ENCODE measurements at places on chromosomes 12 and 14.
A peak's percentile ranks its signal among the peaks of the same experiment; 100 is the strongest.

DNA sequence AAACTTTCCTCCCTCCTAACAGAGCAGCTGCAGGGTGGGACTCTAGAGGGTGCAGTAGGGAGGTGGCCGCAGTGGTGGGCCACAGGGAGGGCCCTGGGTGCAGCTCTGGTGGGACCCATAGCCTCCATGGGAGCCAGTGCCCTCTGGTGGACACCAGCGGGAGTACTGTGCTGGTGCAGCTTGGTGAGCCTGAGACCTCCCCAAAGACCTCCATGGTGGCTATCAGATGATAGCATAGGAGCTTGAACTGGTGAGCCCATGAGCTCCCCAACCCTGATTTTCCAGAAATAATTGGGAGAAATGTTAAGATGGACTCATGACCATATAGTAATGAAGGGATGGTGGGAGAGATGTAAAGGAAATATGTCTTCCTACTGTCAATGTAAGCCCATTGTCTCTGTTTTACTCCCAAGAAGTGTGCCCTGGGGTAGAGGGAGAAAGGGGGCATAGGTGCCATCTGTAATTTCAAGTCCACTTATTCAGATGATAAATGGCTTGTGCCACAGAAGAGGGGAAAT lies 98.7 kb downstream of the GAS2L3 start:
- no peaks in the 10 kb centered on the region for H3K27me3 ChIP-seq
- H3K36me3 ChIP-seq = no peaks in the 10 kb centered on the region
- no peak overlapping the region for H3K27ac ChIP-seq
- H3K4me1 ChIP-seq = no peaks in the 10 kb centered on the region
- H3K4me3 ChIP-seq = no peak overlapping the region
- no peak for DNase-seq

DNA sequence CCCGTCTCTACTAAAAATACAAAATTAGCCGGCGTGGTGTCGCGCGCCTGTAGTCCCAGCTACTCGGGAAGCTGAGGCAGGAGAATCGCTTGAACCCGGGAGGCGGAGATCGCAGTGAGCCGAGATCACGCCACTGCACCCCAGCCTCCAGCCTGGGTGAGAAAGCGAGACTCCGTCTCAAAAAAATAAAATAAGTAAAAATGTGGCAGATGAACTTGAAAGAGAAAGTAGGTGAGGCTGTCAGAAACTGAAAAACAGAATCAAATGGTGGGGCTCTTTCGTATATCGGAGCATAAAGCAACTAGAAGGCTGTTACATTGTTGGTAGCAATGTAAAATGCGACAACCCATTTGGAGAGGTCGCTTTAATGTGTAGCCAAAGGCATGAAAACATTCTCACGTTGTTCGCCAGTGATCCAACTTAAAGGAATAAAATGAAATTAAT lies 767 bp upstream of the CCNT1 start:
- H3K4me3 ChIP-seq = peak overlapping the region; percentile 41
- peak overlapping the region; percentile 63 for H3K27ac ChIP-seq
- no peak for DNase-seq
- H3K36me3 ChIP-seq = peaks cover 11% of the 10 kb centered on the region
- H3K27me3 ChIP-seq = no peaks in the 10 kb centered on the region
- H3K4me1 ChIP-seq = peaks cover 14% of the 10 kb centered on the region

GRCh38 chr12:53775478-53776145 lies 23.8 kb upstream of the CISTR start:
- no peak overlapping the region for H3K4me3 ChIP-seq
- H3K27ac ChIP-seq = no peak overlapping the region
- DNase-seq = no peak
- H3K27me3 ChIP-seq = no peaks in the 10 kb centered on the region
- H3K4me1 ChIP-seq = no peaks in the 10 kb centered on the region
- H3K36me3 ChIP-seq = no peaks in the 10 kb centered on the region

DNA sequence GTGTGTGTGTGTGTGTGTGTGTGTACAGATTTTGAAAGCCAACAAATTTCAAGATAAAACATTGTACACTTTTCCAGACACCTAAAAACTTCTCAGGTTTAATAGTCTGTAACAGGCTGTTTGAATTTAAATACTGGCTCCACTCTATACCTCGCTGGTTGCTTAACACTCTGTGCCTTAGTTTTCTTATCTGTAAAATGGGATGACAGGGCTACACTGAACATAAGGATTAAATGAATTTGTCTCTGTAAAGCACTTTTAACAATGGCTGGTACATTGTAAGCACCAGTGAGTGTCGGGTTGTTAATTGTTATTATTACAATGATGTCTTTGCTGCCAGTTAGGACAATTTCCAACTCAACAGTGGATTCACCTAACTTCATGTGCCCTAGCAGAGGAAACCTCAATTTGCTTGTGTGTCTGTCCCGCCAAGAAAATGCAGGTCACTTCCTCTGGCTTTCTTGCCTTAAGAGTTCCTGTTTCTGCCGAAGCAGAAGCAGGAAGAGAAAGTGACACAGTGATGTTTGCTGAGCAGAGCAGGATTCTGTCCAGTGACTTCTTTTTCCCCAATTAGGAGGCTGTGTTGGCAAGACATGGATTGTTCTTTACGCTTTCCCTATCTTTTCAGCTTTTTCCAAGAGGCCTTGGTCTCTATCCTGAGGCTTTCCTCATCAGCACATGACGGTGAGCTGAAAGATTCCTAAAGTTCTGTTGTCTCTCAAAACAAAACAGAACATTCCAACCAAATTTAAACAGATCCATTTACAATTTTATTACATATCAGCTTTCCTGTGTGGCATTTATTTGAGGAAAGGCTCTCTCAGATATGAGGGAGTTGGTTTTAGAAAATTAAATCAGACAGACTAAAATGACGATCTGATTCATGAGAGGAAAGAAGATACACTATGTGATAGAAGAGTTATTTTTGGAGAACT lies 154.1 kb upstream of the ATP2B1 start:
- H3K27ac ChIP-seq = peak overlapping the region; percentile 90
- peaks cover 37% of the 10 kb centered on the region for H3K4me1 ChIP-seq
- H3K36me3 ChIP-seq = no peaks in the 10 kb centered on the region
- H3K4me3 ChIP-seq = peak overlapping the region; percentile 30
- H3K27me3 ChIP-seq = no peaks in the 10 kb centered on the region
- DNase-seq = peak; percentile 30

DNA sequence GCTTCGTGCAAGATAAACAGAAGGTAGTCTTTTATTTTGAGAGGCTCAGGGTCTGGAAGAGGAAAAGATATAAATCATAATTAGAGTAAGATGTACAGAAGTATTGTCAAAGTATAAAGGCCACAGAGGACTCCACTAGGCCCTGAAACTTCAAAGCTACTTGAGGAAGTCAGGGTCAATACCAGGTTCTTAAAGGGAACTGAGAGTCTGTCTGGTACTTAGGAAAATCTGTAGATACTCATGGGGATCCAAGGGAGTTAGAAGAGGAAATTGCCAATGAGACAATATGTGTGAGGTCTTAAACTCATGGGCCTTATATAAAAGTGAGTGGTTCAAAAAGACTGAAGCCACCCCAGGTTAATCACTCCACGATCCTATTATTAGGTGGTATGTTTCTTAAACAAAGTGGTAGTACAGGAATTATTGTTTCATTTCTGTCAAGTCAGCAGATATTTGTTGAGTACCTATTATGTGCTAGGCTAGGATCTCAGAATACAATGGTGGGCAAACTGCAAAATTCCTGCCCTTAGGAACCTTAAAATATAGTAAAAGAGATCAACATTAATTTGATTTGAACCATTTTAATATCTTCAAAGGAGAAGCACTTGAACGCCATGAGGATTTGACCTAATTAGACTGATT lies 314.6 kb downstream of the ADAMTS20 start:
- no peaks in the 10 kb centered on the region for H3K4me1 ChIP-seq
- H3K36me3 ChIP-seq = no peaks in the 10 kb centered on the region
- no peak overlapping the region for H3K27ac ChIP-seq
- no peaks in the 10 kb centered on the region for H3K27me3 ChIP-seq
- no peak for DNase-seq

DNA sequence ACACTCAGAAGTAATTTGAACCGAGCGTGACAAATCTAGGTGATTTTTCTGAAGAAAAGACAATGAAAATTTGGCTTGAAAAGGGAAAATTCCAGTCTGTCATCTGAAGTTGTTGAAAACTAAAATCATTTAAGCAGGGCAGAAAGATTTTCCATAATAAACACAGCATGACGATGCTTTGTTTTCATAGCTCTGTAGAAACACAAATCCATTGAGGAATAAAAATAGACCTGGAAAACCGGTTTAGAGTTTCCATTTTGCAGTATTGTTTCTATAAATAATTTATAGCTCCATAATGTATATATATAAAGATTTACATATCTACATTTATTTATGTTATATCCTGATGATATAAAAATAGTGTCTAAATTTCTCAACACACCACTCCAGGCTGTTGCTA lies 1918.5 kb upstream of the FLRT2 start:
- no peaks in the 10 kb centered on the region for H3K27me3 ChIP-seq
- H3K4me3 ChIP-seq = no peak overlapping the region
- no peaks in the 10 kb centered on the region for H3K36me3 ChIP-seq
- DNase-seq = no peak

- no peak for DNase-seq
- H3K27me3 ChIP-seq = no peaks in the 10 kb centered on the region
- H3K36me3 ChIP-seq = peaks cover 20% of the 10 kb centered on the region
- no peak overlapping the region for H3K27ac ChIP-seq
- H3K4me3 ChIP-seq = no peak overlapping the region
- no peaks in the 10 kb centered on the region for H3K4me1 ChIP-seq
Measured at GRCh38 chr12:106841510-106842302, 67.2 kb downstream of the RIC8B start.

GRCh38 chr14:98404811-98405210 lies 867.2 kb downstream of the BCL11B start:
- H3K27ac ChIP-seq = no peak overlapping the region
- H3K4me3 ChIP-seq = no peak overlapping the region

- H3K4me3 ChIP-seq = no peak overlapping the region
- DNase-seq = no peak
- no peak overlapping the region for H3K27ac ChIP-seq
- no peaks in the 10 kb centered on the region for H3K27me3 ChIP-seq
Measured at GRCh38 chr12:97323154-97323553, 139.4 kb upstream of the RMST start.

GRCh38 chr14:54548491-54548890 lies 18.4 kb upstream of the SAMD4A start:
- no peak overlapping the region for H3K27ac ChIP-seq
- no peaks in the 10 kb centered on the region for H3K4me1 ChIP-seq
- H3K4me3 ChIP-seq = no peak overlapping the region
- H3K36me3 ChIP-seq = no peaks in the 10 kb centered on the region
- no peak for DNase-seq
- no peaks in the 10 kb centered on the region for H3K27me3 ChIP-seq

DNA sequence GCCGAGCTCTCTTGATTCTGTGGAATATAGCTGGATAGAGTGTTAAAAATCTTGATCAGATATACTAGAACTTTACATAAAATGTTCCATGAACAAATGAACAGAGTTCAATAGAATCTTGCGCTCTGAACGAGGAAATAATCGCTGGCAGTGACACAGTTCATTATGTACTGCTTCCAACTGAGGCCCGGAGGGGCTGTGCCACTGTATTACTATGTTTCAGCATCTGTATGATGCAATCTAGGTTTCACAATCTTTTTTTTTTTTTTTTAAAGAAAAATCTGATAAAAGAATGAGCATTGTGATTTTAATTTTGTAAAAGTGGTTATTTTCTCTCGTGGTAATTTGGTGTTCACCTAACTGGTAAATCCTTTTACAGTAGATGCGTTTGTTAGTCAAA lies 77.2 kb downstream of the FERMT2 start:
- DNase-seq = no peak
- no peaks in the 10 kb centered on the region for H3K4me1 ChIP-seq
- H3K4me3 ChIP-seq = no peak overlapping the region
- no peak overlapping the region for H3K27ac ChIP-seq
- H3K27me3 ChIP-seq = no peaks in the 10 kb centered on the region
- H3K36me3 ChIP-seq = no peaks in the 10 kb centered on the region

- no peak overlapping the region for H3K4me3 ChIP-seq
- H3K27ac ChIP-seq = no peak overlapping the region
- no peaks in the 10 kb centered on the region for H3K4me1 ChIP-seq
- H3K36me3 ChIP-seq = no peaks in the 10 kb centered on the region
- DNase-seq = no peak
- H3K27me3 ChIP-seq = no peaks in the 10 kb centered on the region
Measured at GRCh38 chr12:13318231-13319015, 121.9 kb downstream of the EMP1 start.

- H3K27me3 ChIP-seq = no peaks in the 10 kb centered on the region
- H3K36me3 ChIP-seq = no peaks in the 10 kb centered on the region
- no peaks in the 10 kb centered on the region for H3K4me1 ChIP-seq
- H3K27ac ChIP-seq = no peak overlapping the region
Measured at GRCh38 chr12:49880756-49881414, 22.8 kb downstream of the FAIM2 start.

- no peak overlapping the region for H3K27ac ChIP-seq
- H3K4me3 ChIP-seq = no peak overlapping the region
- no peaks in the 10 kb centered on the region for H3K27me3 ChIP-seq
Measured at GRCh38 chr12:127667131-127667685, 599.8 kb upstream of the TMEM132C start.

- H3K4me1 ChIP-seq = no peaks in the 10 kb centered on the region
- H3K36me3 ChIP-seq = peaks cover 14% of the 10 kb centered on the region
- H3K27me3 ChIP-seq = no peaks in the 10 kb centered on the region
Measured at GRCh38 chr14:24094841-24095270, 745 bp downstream of the PCK2 start.

DNA sequence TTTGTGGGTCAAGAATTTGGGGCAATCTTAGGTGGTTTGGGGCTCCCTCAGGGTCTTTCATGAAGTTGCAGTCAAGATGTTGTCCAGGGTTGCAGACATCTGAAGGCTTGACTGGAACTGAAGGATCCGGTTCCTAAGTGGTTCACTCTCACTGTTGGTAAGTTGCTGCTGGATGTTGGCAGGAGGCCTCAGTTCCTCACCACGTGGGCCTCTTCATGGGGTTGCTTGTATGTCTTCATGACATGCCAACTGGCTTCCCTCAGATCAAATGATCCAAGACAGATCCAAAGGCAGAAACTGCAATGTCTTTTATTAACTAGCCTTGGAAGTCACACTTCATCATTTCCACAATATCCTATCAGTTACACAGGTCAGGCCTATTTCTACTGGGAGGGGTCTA lies 49.2 kb downstream of the ARF6 start:
- no peaks in the 10 kb centered on the region for H3K36me3 ChIP-seq
- peaks cover 43% of the 10 kb centered on the region for H3K4me1 ChIP-seq
- no peak overlapping the region for H3K27ac ChIP-seq
- DNase-seq = no peak
- no peaks in the 10 kb centered on the region for H3K27me3 ChIP-seq

GRCh38 chr14:100675699-100676684 lies 50.7 kb upstream of the DLK1 start:
- H3K27ac ChIP-seq = no peak overlapping the region
- DNase-seq = no peak
- H3K4me1 ChIP-seq = no peaks in the 10 kb centered on the region

GRCh38 chr12:4743046-4743445 lies 22.8 kb downstream of the GALNT8 start:
- H3K4me1 ChIP-seq = no peaks in the 10 kb centered on the region
- no peaks in the 10 kb centered on the region for H3K27me3 ChIP-seq
- no peak for DNase-seq
- no peak overlapping the region for H3K27ac ChIP-seq
- H3K4me3 ChIP-seq = no peak overlapping the region

GRCh38 chr12:46518169-46518568 lies 145.6 kb upstream of the SLC38A2 start:
- H3K27ac ChIP-seq = no peak overlapping the region
- DNase-seq = no peak
- no peaks in the 10 kb centered on the region for H3K4me1 ChIP-seq
- no peaks in the 10 kb centered on the region for H3K27me3 ChIP-seq
